ENCODE measurements at places on chromosomes 3 and 15.

GRCh38 chr15:59976480-59977271, 27.4 kb upstream of the FOXB1 start:
- DNase-seq = no peak

- DNase-seq = no peak
Observed at GRCh38 chr3:27115352-27115751, 253.8 kb downstream of the NEK10 start.

DNA sequence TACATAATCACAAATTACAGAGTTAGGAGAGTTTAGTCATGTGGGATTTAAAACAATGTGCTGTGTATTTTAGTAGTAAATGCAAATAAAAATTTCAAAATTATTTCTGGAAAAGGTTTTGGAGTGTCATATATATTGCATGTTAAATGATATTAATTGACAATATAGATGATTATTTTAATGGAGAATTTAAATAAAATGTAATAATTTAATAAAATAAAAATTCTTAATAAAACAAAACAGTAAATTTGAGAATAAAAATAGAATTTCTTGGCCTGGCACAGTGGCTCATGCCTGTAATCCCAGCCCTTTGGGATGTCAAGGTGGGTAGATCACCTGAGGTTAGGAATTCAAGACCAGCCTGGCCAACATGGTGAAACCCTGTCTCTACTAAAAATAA, 1442.8 kb upstream of the ALCAM start:
- DNase-seq = no peak

GRCh38 chr3:23075496-23075895, 127.6 kb upstream of the UBE2E2 start:
- DNase-seq = no peak

DNA sequence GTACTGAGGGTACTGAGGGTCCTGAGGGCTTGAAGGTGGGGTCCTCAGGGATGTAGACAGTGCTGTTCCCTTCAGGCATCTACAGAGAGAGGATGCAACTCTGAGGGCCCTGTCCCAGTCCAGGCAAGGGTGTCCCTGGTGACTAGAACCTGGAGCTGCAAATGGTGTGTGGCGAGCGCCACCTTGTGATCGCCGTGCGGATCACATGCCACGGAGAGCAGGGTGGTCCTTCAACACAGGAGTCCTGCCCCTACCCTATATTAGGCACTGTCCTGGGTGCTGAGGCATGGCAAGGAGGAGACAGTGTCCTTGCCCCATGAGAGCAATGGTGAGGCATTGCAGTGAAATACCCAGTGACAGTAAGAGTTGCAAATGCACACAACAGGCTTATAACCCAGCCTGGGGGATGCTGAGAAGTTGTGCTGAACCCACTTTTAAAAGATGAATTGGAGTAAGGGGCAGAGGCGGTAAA, 23.6 kb downstream of the RHCG start:
- no peak for DNase-seq

GRCh38 chr15:92813485-92813884, 86.6 kb upstream of the CHD2 start:
- DNase-seq = no peak

DNA sequence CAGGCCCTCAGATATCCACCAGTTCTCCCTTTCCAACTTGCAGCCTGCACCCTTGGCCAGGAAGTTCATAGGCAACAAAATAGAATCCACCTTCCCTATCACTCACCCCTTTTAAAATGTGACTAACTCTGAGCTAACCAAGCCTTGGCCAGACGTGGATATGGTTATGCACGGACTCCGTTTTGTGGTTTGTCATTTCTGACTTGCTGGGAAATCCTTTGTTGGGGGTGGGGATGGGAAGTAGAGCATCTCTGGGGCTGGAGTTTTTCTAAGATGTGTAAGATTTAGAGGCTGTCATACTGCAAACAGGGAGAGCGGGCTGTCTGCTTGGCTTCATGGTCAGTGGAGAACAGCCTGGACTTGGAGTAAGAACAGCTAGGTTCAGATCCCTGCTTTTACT, 62.6 kb downstream of the SMAD3 start:
- DNase-seq = no peak

DNA sequence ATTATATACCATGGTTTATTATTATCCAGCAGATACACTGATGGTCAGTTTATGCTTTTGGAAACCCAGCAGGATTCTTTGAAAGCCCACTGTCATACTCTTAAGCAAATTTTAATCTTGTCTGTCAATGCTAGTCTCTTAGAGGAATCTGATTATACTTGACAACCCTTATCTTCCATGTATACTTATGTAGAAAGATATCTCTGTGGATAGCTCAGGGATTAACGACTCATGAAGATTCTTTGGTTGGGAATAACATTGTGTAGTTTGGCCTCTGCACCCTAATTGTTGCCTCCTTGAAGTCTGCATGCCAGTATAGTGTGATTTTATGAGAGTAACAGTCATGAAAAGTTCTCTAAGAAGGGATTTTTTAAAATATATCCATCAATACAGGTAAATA, 33.0 kb downstream of the FILIP1L start:
- no peak for DNase-seq

GRCh38 chr3:12957339-12957738, 115.9 kb downstream of the IQSEC1 start:
- DNase-seq = no peak

- no peak for DNase-seq
Observed at GRCh38 chr3:103786296-103786695, 1351.5 kb downstream of the ZPLD1 start.

DNA sequence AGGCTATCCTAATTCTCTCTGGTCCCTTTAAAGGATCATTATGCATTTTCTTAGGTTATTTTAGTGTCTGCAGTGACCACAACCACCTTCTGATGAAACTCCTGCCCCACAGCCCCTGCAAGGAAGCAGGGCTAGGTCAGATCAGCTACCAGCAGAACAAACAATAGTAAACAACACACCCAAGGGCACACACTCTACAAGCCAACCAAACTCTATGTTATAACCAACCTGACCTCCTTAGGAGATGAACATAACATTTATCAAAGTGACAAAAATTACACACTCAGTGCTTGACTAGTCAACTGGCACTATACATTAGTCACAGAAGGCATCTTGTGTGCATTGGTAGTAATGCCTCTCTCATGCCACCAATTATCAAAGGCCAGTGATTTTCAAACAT, 17.3 kb downstream of the DENND6A start:
- DNase-seq = no peak

All from activated naive CD8-positive, alpha-beta T cell treated with anti-CD3 and anti-CD28 coated beads, Interleukin-2, amount 50 U/mL, for 16 hours (primary cell).